ENCODE measurements at places on chromosomes 2 and 18. TPM values are rescaled to one million over a fixed set of nuclear protein-coding genes. Genes with fewer than 3 reads are reported as not detected.

Gene C2orf81
- total RNA-seq, result 3.6 TPM

Gene CHRNG
- total RNA-seq, result not detected

Gene ABHD1
- total RNA-seq, result 0.50 TPM

Gene MDH1B
- total RNA-seq, result 1.4 TPM

Gene C1GALT1C1L
- 2.2 TPM for total RNA-seq

Gene LRATD1
- 0.09 TPM for total RNA-seq

Gene KATNAL2
- 2.6 TPM for total RNA-seq

Gene GALNT3
- total RNA-seq, result not detected

Gene COPS8
- 171 TPM for total RNA-seq

Gene IKZF2
- total RNA-seq, result 0.38 TPM

Gene IAH1
- total RNA-seq, result 98.4 TPM

Gene FNDC4
- 3.8 TPM for total RNA-seq

Gene MAP2
- total RNA-seq, result 1.2 TPM

Gene ANTXR1
- 164 TPM for total RNA-seq

Gene IFIH1
- 1.1 TPM for total RNA-seq

Gene CIB4
- 0.42 TPM for total RNA-seq

Gene LBX2
- 2.7 TPM for total RNA-seq

Gene EFR3B
- 10.0 TPM for total RNA-seq

Gene CLEC4F
- total RNA-seq, result not detected

Gene NEU2
- total RNA-seq, result not detected

Gene MATN3
- 15.5 TPM for total RNA-seq

Gene PDCD1
- total RNA-seq, result not detected

Gene EMILIN2
- total RNA-seq, result 13.2 TPM

Gene SPC25
- total RNA-seq, result 18.6 TPM

Gene MYO5B
- total RNA-seq, result 8.7 TPM

Gene LINC00305
- total RNA-seq, result not detected

Gene LGALSL
- 12.0 TPM for total RNA-seq

Gene EGR4
- 0.19 TPM for total RNA-seq

Gene DPP10
- not detected for total RNA-seq

Gene LBH
- total RNA-seq, result 189 TPM

Gene KCTD18
- 11.5 TPM for total RNA-seq

Gene LYPD1
- 16.2 TPM for total RNA-seq

Gene RPL31
- 1,734 TPM for total RNA-seq

Gene STPG4
- not detected for total RNA-seq

Gene EFEMP1
- 48.1 TPM for total RNA-seq

Gene CMPK2
- total RNA-seq, result 0.36 TPM

Gene GALR1
- not detected for total RNA-seq

Gene ASPRV1
- 0.20 TPM for total RNA-seq

Gene HADHB
- 100 TPM for total RNA-seq

Gene CHST9
- total RNA-seq, result not detected

Gene INHA
- total RNA-seq, result 0.42 TPM

Gene UGT1A4
- 0.07 TPM for total RNA-seq

Gene HOXD8
- 5.3 TPM for total RNA-seq

Gene SLC16A14
- total RNA-seq, result 1.3 TPM

Gene GRP
- not detected for total RNA-seq

Gene IL36B
- not detected for total RNA-seq
